ENCODE measurements at places on chromosomes 2 and 18.

GRCh38 chr2:222798528-222798927 is 62.3 kb upstream of the ACSL3 start:
- no peak for DNase-seq

GRCh38 chr2:223832241-223832903 is 5.0 kb downstream of the AP1S3 start:
- peak; percentile 20 for DNase-seq

- DNase-seq = peak; percentile 37
Observed at GRCh38 chr2:71100195-71100964, 29.6 kb downstream of the MCEE start.

- DNase-seq = no peak
Observed at GRCh38 chr2:113214141-113214540, 40.4 kb downstream of the PSD4 start.
